CD8-positive, alpha-beta memory T cell (primary cell): ENCODE measurements at places on chromosomes 7 and 10. TPM values are rescaled to one million over a fixed set of nuclear protein-coding genes. Genes with fewer than 3 reads are reported as not detected.
A peak's percentile ranks its signal among the peaks of the same experiment; 100 is the strongest.

The HDAC9 gene
- 2.5 TPM for total RNA-seq

The CYP3A7 gene
- not detected for total RNA-seq

The RBP3 gene
- not detected for total RNA-seq

The ADO gene
- total RNA-seq: 39.4 TPM

DNA sequence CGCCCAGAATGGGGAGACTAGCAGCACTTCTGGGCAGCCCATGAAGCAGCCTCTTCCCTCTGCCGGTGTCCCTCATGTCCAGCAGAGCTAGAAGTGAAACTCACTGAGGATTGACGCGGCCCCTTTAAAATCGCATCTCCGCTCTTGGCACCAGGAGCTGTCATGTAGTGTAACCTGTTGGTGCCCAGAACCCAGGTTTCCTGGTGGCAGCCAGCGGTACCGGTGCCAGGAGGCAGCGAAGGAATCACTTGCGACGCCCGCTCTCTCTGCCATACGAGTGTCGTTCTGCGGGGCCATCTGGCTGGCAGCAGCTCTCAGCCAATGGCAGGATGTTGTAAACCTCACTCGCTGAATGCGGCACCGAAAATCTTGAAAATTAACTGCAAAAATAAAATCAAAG is 82.7 kb downstream of the CUX1 start:
- no peak overlapping the region for H3K4me3 ChIP-seq
- H3K36me3 ChIP-seq: no peaks in the 10 kb centered on the region
- DNase-seq: no peak
- no peaks in the 10 kb centered on the region for H3K4me1 ChIP-seq
- H3K27ac ChIP-seq: no peak overlapping the region

DNA sequence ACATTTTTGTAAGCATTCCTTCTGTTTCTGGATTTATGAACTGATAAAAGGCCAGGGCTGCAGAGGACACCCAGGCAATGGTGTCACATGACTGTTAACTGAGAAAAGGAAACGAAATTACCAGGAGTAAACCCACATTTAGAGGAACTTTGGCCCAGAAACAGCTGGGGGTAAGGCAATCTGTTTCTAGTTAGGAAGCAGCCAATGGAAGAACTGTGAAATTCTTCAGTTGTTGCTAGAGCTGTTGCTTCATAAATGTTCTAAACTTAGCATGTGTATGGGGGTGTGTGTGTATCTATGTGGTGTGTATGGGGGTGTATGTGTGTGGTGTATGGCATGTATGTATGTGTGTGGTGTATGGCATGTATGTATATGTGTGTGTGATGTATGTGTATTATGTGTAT is 11.8 kb upstream of the PDCD4 start:
- no peak for DNase-seq
- H3K36me3 ChIP-seq: no peaks in the 10 kb centered on the region
- peaks cover 89% of the 10 kb centered on the region for H3K4me1 ChIP-seq
- peak overlapping the region; percentile 26 for H3K27ac ChIP-seq
- peak overlapping the region; percentile 5 for H3K4me3 ChIP-seq
- H3K27me3 ChIP-seq: no peaks in the 10 kb centered on the region

DNA sequence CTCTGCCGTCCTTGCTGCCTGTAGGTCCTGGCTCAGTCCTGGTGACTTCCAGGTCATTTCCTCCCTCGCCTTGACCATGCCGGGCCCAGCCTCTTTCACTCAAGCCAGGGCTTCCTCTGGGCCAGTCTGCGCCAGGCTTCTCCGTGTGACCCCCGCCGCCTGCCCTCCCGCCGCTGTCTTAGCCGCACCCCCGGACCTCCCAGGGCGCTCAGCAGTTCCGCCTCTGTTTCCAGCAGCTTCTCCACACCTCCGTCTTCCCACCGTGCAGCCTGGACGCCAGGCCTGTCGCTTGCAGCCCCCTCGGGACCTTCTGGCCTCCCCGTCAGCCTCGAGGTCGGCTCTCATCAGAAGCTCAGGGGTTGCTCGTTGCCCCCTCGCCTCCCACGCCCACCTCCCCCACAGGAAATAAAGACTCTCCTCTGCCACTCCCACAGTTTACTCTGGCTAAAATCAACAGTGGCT is 123.0 kb upstream of the FZD8 start:
- H3K27ac ChIP-seq: no peak overlapping the region
- no peak overlapping the region for H3K4me3 ChIP-seq
- DNase-seq: no peak

DNA sequence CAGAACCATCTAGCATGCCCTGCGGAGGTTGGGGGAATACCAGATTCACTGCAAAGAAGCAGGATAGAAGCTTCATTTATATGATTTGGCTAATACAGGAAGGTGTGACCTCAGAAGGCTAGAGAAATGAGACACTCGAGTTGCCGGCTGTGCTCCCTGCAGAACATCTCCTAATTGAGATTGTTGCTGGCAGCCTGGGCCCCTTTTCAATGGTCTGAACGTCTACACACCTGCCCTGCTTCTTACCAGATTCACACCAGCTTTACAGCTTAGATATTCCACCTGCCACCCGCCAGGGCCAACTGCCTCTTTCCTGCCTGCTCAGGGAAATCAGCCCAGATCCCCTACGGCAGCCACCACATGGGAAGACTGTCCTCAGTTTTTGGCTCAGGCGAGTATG is 475.3 kb upstream of the AUTS2 start:
- no peaks in the 10 kb centered on the region for H3K4me1 ChIP-seq
- H3K27me3 ChIP-seq: no peaks in the 10 kb centered on the region
- no peaks in the 10 kb centered on the region for H3K36me3 ChIP-seq
- no peak overlapping the region for H3K27ac ChIP-seq
- no peak for DNase-seq

DNA sequence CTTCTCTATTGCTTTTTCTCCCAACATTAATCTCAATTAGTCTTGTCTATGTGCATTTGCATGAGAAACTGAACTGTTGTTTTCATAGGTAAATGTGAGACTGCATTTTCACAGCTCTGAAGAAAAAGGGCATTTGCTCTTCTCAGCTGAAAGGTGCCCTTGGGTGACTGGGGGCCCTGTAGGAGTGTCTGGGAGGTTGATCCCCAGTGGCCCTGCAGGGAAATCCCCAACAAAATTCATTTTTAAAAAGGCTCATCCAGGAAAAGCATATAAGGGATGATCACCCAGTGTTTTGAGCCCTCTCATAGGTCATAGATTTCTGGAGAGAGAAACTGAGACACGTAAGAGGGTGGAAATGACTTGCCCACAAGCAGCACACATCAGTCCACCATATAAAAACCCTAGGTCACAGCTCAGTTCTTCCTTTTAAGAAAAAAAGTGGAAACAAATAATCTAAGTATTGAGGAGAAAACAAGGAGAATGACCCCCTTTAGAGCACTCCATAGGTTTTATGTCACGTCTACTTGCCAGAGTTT is 190.3 kb upstream of the AHR start:
- H3K4me3 ChIP-seq: no peak overlapping the region
- no peak for DNase-seq
- H3K27me3 ChIP-seq: no peaks in the 10 kb centered on the region
- no peaks in the 10 kb centered on the region for H3K36me3 ChIP-seq

DNA sequence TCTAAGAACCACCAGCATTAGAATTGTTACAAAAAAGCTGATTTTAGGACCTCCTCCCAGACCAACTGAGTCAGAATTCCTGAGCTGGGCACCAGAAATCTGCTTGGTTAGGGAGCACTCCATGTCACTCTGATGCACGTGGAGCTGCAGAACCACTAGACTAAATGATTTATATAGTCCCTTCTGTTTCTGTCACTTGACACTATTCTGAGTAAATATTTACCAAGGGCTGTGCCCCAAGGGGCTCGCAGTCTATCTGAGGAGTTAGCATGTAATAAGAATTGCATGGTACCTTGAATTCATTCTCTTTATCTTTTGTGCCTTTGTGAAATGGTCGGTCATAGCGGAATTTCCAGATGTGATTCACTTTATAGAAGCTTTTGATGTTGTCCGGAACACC is 196.0 kb upstream of the IMMP2L start:
- DNase-seq: no peak
- H3K36me3 ChIP-seq: no peaks in the 10 kb centered on the region
- no peak overlapping the region for H3K27ac ChIP-seq

DNA sequence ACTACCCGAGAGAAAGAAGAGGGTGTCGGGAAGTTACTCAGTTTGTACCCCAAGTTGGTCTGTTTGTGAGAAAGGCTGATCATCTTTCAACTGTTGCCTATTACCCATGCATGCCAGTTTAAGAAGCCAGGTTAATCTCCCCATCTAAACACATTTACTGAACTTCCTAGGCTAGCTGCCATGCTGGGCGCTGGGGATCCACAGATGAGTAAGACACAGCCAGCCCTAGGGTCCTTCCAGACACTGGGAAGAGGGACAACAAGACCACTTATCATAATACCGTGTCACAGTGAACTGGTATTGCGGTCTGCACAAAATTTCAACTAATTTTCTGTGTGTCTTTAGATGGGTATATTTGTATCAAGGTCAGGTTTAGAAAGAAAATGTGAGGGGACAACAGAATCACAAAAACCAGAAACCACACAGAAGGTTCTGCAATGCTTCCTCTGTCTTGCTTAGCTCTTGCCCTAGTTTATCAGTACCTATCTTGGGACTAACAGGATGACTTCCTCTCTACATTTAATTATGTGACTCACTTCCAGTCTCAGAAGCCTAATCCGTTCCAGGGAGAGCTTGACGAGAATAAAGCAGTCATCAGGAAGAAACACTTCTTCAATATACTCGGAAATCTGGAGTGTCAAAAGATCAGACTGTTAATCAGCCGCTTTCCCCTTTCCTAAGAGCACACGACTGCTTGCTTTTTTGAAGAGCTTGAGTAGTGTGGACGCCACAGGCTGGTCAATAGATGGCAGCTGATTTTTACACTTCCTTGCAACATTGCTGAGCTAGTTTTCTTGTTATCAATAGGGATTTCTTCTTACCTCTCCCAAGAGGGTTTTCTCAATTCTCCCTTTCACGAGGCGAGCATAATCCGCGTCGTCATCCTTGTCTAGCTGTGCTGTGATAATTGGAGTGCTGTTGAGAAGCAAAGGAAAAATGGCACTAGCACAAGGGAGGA is 45.7 kb downstream of the POLR3A start:
- H3K27ac ChIP-seq: no peak overlapping the region
- DNase-seq: no peak
- no peaks in the 10 kb centered on the region for H3K27me3 ChIP-seq
- peaks cover 68% of the 10 kb centered on the region for H3K36me3 ChIP-seq

DNA sequence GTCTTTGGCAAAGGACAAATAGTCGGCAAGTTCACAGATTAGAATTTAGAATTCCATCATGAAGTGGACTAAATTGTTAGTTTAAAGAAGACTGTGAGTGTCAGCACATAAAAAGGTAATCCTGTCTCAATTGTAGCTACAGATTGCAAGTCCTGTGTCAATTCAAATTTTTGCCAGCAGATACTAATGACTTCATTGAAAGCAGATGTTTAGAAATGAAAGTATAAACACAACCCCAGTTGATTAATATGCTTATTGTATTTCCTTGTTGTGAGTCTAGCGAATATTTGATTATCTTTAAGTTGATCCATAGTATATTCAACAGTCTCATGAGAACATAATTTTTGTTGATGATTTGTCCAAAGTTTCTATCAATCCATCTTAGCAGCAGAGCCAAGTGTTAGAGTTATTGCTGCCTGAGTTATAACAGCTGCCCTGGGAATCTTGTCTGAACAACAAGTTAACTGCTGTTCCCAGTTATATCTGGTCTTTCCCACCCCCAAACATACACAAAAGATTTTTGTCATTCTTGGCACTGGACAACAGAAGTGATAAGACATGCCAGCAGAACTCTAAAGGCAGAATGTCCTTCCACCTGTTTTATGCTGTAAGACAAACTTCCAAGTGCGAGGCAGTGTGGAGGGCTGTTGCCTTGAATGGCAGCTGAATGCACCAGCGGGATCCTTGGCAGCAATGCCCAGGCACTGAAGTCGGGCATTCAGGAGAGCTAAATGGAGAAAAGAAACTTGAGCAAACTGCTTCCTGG is 21.3 kb upstream of the HERPUD2 start:
- H3K4me3 ChIP-seq: no peak overlapping the region
- no peak overlapping the region for H3K27ac ChIP-seq
- no peaks in the 10 kb centered on the region for H3K4me1 ChIP-seq
- no peaks in the 10 kb centered on the region for H3K27me3 ChIP-seq
- H3K36me3 ChIP-seq: no peaks in the 10 kb centered on the region

DNA sequence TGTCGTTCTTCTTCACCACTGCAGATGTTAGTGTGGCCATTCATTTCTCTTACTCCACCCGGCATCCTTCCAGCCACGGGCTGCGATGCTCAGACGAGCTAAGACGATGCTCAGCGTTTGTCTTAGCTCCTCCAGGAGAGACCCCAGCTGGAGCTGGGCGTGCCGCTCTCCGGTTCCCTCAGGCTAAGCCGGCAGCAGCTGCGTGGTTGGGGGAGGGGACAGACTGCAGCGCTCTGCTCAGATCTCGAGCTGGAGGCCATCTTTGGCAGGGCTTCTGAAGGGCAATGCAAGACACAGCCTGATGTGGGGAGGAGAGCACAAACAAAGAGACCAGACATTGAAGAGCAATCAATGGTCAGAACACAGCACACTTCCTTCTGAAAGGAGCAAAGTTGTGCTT is 4.8 kb downstream of the INA start:
- H3K4me3 ChIP-seq: no peak overlapping the region
- no peak for DNase-seq
- H3K27ac ChIP-seq: no peak overlapping the region
- peaks cover 33% of the 10 kb centered on the region for H3K27me3 ChIP-seq

- H3K36me3 ChIP-seq: no peaks in the 10 kb centered on the region
- H3K27me3 ChIP-seq: no peaks in the 10 kb centered on the region
- no peaks in the 10 kb centered on the region for H3K4me1 ChIP-seq
- no peak for DNase-seq
Observed at GRCh38 chr10:116819999-116820677, 29.2 kb upstream of the ENO4 start.

GRCh38 chr10:126294451-126294850 is 93.8 kb downstream of the ADAM12 start:
- no peaks in the 10 kb centered on the region for H3K4me1 ChIP-seq
- H3K27me3 ChIP-seq: no peaks in the 10 kb centered on the region
- no peak for DNase-seq
- H3K36me3 ChIP-seq: no peaks in the 10 kb centered on the region
- no peak overlapping the region for H3K4me3 ChIP-seq

DNA sequence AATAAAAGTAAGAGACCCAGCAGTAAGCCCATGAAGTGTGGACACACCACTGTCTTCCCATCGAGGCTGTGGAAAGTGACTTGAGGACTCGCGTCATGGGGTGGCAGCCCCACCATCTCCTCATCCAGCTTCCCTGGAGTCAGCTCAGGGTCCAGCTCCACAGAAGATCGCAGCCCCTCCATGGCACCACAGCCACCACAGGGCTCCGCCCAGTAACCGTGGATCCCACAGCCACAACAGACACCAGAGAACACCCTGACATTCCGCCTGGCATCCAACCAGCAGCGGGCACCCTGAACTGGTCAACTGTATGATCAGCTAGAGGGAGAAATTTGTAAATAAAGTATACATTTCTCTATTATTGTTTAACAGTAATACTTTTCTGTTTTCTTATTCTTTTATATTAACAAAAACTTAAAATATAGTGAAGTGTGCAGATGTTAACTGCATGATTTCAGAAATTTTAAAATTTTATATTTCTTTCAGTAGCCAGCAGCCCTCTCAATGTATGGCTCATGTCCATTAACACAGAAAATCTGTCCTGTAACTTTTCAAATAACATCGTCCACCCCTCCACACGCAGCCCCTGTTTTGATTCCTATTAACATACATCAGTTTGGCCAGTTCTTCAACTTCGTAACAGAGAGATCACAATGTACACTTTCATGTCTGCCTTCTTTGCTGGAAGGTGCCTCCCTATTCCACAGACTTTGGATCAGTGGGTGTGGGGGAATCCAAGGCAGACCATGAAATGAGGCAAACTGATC is 69.7 kb downstream of the ITGB1 start:
- DNase-seq: no peak
- no peak overlapping the region for H3K4me3 ChIP-seq
- H3K27me3 ChIP-seq: no peaks in the 10 kb centered on the region
- H3K27ac ChIP-seq: no peak overlapping the region
- no peaks in the 10 kb centered on the region for H3K36me3 ChIP-seq
- no peaks in the 10 kb centered on the region for H3K4me1 ChIP-seq
